ENCODE measurements at places on chromosomes 16 and 17. TPM values are rescaled to one million over a fixed set of nuclear protein-coding genes. Genes with fewer than 3 reads are reported as not detected.

The B4GALNT2 gene
- total RNA-seq, result not detected

The KRT222 gene
- total RNA-seq, result not detected

The ANKRD40CL gene
- total RNA-seq, result not detected

The C16orf89 gene
- total RNA-seq, result not detected

The RHBDF1 gene
- 8.3 TPM for total RNA-seq

The OR1A1 gene
- not detected for total RNA-seq

The HES7 gene
- total RNA-seq, result not detected

The MC1R gene
- 0.33 TPM for total RNA-seq

The TBC1D3D gene
- not detected for total RNA-seq

The HS3ST3A1 gene
- 1.3 TPM for total RNA-seq

The FBXW10 gene
- total RNA-seq, result 0.29 TPM

The CHRNE gene
- 0.52 TPM for total RNA-seq

The TMED6 gene
- not detected for total RNA-seq

The POLR3K gene
- 3.0 TPM for total RNA-seq

The GDPD1 gene
- 0.29 TPM for total RNA-seq

The XPO6 gene
- 37.3 TPM for total RNA-seq

The NRN1L gene
- total RNA-seq, result 2.8 TPM

The COTL1 gene
- 4.3 TPM for total RNA-seq

The SSTR5 gene
- 0.24 TPM for total RNA-seq

Measured in gastrocnemius medialis (tissue), 4 donors.